NCI-H1694 treated with DMSO at 0.1 percent for 48 hours (cell line): ENCODE measurements at places on chromosomes 3 and 15.

DNA sequence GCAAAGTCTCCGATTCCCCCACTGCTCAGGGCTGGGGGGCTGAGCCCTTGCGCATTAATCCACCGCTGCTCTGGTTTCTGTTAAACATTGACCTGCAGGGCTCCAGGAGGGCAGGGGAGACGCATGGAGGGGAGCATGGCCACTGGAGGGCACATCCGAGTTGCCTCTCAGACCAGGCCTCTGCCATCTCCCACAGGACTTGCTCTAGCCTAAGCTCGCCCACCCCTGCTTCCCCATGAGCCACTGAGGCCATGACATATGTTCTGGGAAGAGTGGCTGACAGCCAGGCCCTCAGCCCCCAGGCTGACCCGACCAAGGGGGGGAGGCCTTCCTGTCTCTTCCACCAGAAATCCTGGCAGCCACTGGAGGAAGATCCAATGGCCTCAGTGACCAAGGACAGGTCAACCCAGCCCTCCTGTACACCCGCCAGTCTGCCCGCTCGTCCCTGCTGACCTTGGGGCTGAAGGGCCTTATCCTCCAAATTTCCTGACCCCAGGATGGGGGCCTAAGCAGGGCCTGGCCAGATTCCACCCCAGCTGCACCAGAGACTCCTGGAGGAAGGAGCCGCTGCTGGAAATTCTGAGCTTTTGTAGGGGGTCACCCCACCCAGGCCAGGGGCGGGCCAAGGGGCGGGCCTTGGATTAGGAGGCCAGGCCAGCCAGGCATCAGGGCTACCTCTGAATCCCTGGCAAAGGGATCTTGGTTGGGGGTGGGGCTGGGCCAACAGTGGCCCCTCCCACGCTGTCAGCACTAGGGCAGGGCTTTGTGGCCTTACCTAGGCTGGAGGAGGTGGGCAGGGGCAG is at the start of gene HYAL1:
TSS of gene HYAL1 (minus strand) at position 562 of the 803 bp plus-strand sequence. CDS start 618 bp downstream, outside the sequence.
- no peak for DNase-seq

- no peak for DNase-seq
Observed at GRCh38 chr3:126569390-126569975, 10.8 kb upstream of the C3orf22 start.

GRCh38 chr15:92928225-92928750 is 28.2 kb downstream of the CHD2 start:
- no peak for DNase-seq

DNA sequence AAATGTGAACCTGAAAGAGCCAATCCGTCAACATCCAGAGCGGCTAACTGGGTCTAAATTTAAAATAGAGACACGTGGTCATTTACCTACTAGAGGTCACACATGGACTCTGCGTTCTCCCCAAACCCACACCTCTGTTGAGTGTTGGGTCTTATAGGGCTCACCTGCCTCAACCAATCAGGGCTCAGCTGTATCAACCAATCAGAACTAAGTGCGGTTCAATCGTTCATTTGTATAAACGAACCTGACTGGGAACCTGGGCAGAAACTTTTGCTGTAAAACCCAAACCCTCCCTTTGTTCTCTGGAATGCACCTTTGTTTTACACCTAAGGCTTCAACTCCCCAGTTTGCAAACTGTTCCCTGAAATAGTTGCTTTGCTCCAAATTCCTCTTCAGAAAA is 8.9 kb downstream of the DNAAF4 start:
- DNase-seq: no peak

- DNase-seq: no peak
Observed at GRCh38 chr3:63497641-63498040, 154.8 kb upstream of the SNTN start.
